ENCODE measurements at places on chromosomes 3 and 15. TPM values are rescaled to one million over a fixed set of nuclear protein-coding genes. Genes with fewer than 3 reads are reported as not detected.

DNA sequence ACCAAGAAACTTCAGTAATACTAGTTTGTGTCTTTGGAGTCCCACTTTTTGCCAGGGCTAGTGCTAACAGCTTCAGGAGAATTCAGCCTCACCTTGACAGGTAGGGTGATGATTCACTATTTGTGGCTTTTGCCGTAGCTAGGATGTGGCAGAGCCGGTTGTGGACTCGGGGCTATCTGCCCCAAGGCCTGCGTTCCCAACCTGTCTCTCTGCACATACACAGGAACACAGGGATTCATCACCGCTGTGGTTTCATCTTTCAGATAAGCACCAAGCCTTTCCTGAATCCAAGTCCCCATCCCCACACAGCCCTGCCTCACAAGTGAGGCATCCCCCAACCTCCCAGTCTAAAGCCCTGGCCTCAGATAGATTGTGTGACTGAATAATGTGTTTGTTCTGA, 45.2 kb upstream of the POLG start:
- no peak for DNase-seq

The NEK10 gene
- 5.6 TPM for total RNA-seq

The TGM4 gene
- 0.26 TPM for total RNA-seq

DNA sequence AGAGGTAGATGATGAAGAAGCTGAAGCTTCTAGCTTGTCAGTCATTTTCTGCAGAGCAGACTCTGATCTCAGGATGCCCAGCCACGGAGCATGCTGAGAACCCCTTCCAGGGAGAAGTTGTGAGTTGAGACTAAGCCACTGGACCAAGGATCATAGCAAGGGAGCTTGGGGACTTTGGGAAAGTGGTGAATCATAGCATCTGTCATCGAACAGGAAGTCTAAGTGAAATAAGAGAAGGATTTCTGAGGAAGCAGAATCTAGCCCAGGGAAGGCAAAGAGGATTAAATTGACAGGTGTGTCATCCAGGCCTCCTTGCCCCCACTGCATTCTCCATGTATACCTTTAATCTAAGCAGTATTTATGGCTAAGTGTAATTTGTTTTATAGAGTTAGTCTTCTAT, 71.8 kb upstream of the TMEM108 start:
- DNase-seq: no peak

- no peak for DNase-seq
Measured at GRCh38 chr15:42971830-42972229, 51.3 kb upstream of the TTBK2 start.

- DNase-seq: no peak
Measured at GRCh38 chr15:89317186-89317720, 17.4 kb downstream of the POLG start.

DNA sequence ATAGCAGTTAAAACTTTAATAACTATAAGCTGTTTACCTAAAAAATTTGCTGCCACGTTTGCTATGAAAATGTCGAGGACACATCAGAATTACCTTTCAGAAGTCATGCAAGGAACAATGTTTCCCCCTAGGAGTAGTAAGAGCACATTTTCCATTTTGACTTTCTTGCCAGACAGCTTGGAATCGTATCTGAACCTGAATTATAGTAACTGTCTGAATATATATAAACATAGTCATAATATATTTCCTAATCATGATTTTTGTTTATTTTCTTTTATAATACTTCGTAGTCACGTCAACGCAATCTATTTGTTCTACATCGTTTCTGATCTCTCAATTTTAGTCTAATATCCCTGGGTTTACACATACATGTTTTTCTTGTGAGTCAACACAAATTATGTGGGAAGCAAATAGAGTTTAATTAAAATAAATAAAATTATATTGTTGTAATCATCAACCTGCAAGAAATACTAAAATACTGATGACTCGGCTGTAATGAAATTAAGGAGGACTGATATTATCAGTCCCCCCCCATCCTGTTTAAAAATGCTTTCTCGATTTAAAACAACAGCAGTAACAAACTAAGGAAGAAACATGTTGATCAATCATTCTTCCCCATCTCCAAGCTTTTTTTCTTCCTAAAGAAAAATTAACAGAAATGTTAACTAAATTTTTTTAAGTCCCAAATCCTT, 78.4 kb downstream of the MME start:
- DNase-seq: no peak

DNA sequence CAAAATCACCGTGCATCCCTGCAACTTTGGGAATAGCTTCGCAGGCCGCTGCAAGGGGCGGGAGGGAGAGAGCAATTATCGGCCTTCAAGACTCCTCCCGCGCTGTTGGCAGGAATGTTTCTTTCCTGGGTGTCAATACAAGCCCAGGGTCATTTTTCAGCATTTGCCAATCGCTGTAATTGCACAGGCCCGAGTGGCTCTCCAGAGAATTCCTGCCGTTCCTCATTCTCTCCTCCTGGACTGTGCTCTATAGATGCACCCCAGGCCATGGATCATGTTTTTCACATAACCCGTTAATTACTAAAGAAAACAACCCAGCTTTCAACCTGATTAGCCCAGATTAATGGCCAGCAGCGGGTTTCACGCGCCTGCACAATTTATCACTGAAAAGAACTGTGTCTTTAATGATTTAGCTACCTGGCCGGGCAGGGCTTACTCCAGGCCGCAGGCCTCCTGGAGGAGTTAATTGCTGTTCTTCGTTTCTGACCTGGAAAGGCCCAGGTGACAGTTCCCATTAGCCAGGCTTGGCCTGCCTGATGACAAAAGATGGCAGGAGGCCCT, 144.3 kb downstream of the OPA1 start:
- no peak for DNase-seq

The CYP8B1 gene
- total RNA-seq: not detected

DNA sequence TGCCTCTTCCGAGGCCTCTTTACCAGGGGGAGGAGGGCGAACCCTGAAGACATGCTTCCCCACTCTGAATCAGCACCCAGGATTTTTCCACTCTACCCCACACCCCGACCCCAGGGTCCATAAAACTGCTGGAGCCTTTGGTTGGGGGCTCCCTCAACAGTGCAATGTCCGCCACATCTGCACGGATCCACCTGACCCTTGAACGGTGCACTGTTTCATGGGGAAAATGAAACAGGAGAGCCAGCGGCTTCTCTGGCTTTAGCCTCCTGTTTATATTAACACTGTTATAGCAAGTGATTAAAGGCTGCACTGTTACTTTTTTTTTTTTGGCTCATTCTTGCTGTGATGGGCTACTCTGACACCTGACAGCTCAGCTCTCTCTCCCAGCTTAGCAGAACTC, 124.1 kb upstream of the DLG1 start:
- DNase-seq: no peak

DNA sequence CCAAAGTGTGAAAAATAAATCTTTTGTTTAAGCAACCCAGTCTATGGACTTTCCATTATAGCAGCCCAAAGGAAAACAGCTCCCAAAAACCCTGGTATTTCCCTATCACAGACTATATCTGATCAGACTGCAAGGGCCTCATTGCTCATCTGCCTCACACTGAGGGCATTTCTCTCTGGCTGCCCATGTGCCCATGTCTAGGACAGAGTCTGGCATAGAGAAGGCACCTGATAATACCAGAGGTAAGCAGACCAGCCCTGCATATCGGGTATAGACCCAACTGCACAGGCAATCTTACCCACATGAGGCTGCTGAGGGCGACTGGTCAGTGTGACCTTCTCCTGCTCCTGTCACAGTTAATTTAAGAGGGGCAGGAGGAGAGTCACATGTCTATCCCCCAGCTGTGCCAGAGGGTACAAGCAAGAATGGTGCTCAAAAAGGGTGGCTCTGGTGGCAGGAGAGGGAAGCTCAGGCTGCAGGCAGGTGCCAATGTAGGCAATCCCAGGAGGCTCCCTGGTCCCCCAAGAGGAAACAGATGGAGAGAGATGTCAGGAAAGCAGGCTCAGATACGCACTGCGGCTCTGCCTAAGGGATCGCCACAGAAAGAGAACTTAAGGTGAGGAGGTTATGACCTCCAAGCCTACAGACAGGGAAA, 3.1 kb downstream of the CSRNP1 start:
- DNase-seq: no peak

The CLDN18 gene
- not detected for total RNA-seq

The NR1I2 gene
- not detected for total RNA-seq

GRCh38 chr3:46068501-46068900, 41.2 kb upstream of the XCR1 start:
- DNase-seq: no peak

GRCh38 chr3:117842086-117842485, 1132.5 kb downstream of the TUSC7 start:
- DNase-seq: no peak

The GJD2 gene
- not detected for total RNA-seq

DNA sequence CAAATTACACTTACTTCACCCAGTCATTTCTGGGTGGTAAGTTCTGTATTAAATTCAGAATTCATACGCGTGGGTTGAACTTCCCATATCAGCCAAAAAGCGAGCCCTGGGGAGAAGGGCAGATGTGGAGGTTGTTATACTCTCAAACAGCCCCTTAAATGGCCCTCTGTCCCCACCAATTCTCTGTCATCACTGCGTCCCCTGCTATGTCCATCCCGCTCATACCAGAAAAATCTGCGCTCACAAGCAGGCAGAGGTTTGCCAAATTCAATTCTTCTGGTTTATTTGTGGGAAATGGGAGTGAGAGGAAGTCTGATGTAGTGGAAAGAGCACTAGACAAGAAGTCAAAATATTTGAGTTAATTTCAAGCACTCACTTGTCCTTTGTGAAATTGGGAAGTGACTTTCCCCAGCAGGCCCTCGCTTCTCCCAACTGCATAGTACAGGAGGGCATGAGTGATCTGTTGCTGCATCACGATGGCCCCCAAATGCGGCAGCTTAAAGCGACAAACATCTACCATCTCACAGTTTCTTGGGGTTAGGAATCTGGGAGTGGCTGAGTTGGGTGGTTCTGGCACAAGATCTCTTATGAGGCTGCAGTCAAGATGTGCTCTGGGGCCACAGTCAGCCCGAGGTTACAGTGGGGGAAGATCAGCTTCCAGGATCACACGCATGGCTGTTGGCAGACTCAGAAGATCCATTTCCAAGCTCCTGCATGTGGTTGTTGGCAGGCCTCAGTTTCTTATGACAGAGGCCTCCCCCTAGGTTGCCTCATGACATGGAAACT, 67.7 kb downstream of the CPN2 start:
- no peak for DNase-seq

The COL6A5 gene
- total RNA-seq: not detected

The ZBED2 gene
- total RNA-seq: not detected

The ADIPOQ gene
- total RNA-seq: not detected

The STRIT1 gene
- not detected for total RNA-seq

The C3orf85 gene
- not detected for total RNA-seq

- no peak for DNase-seq
Measured at GRCh38 chr3:185629554-185630181, 43.6 kb downstream of the SENP2 start.

DNA sequence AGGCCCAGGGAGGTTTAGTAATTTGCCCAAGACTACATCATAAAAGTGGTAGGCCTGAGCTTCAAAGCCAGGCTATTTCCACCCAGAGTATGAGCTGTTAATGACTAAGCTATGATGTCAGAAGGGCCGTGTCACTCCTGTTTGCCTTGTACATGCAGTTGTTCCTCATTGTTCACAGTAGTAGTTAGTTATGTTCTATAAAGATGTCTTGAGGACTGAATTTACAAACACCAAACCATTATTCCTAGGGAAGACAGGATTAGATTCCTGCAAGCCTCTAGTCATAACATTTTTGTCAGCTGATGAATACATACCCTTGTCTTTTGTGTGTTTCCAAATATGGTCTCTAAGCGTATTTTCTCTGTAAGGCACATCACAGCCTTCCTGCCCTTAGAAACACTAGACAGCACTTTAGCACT, 20.9 kb upstream of the LARS2 start:
- DNase-seq: no peak

DNA sequence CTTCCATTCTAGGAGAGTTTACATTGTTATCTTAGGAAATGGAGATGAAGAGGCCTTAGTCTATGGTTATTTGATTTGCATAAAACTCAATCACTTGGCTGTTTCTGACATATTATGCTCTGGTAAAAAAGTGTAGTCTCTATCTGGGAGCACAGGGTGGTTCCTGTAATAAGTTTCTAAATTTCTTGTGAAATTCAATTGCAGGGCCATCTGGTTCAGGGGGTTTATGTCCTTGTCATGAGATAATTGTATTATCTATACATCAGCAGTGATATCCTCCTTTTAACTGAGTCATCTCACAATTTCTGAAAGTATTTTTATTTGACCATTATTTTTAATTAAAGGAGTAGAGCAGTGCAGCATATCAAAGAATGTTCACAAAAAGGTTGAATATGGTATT, 203.3 kb downstream of the MFSD1 start:
- no peak for DNase-seq

- no peak for DNase-seq
Measured at GRCh38 chr15:101320501-101321052, 25.5 kb upstream of the SNRPA1 start.

The KLHL6 gene
- 5.7 TPM for total RNA-seq

DNA sequence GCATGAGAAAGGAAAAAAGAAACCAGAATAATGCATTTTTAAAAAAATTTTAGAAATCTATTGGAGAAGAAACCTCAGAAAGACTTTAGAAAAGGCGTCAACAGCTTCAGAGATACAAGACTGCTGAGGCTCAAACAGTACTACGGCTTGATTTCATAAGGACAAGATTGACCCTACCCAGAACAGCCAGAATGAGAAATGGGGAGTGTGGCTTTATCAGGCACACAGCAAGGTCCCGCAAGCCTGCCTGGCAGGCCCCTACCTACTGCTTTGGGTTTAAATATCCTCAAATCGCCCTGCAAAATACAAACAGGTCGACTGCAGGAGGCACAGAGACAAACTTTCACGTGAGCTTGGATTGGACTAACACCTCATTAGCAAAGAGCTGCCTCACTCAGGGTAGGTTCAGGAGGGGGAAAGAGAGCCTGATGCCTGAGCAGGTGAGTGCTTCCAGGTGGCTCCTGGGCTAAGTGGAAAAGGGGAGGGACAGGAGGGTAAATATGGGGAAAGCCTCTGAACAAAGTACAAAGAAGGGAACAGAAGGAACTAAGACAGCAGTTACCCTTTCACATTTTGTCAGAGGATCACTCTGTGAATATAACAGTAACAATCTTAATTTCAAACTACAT, 87.5 kb downstream of the RORA start:
- DNase-seq: no peak

DNA sequence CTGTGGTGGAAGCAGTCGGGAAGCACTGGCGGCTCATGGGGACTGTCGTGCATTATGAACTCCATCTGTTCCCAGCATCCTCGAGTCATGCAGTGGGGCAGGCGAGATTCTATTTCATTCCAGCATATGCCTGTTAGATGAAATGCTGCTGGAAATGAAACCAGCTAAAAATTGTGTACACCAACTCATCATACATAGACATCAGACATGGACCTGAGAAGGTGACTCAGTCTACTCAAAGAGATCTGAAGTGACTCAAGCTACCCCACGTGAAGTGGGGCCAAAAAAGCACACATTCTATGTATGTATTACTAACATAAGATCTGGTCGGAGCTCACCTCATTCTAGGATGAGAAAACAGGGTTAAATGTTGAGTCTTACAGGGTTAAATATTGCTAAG, 47.5 kb upstream of the FAM98B start:
- DNase-seq: no peak

The GAP43 gene
- total RNA-seq: not detected

The GATM gene
- total RNA-seq: 0.46 TPM

GRCh38 chr15:22979238-22980188, 655 bp downstream of the CYFIP1 start:
- no peak for DNase-seq

GRCh38 chr3:43043071-43043766, 62.7 kb downstream of the POMGNT2 start:
- no peak for DNase-seq

- DNase-seq: no peak
Measured at GRCh38 chr3:36489679-36490425, 109.5 kb downstream of the STAC start.
